ENCODE measurements at places on chromosomes 7 and 10.

DNA sequence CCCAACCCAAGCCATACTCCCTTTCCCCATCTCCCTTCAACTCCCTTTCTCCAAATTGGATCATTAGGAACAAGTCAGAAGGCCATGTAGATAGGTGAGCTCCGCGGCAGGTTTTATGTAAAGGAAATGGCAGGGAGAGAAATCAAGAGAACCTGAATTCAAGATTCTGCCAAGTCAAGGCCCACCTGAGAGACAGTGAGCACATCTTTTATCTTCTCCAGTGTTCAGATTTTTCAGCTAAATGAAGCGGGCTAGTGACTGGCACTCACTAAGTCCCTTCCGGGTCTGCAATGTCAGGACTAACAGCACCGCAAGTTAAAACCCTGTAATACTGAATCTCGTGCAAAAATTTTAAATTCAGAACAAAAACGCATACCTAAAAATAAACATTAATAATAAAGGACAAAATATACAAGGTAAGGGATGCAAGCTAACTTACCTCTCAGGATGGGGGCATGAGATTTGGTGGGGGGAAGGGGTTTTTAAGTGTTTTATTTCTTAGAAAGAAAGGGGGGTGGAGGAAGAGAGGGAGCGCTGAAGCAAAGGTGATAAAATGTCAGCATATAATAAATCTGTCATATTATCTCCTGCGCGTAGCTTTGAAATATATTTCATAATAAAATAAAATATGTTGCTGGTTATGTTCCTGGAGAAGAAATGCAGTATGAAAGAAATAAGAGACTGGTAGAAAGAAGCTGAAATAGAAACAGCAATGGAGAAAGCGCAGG is 17.6 kb downstream of the TCAF1 start:
- DNase-seq, result no peak

DNA sequence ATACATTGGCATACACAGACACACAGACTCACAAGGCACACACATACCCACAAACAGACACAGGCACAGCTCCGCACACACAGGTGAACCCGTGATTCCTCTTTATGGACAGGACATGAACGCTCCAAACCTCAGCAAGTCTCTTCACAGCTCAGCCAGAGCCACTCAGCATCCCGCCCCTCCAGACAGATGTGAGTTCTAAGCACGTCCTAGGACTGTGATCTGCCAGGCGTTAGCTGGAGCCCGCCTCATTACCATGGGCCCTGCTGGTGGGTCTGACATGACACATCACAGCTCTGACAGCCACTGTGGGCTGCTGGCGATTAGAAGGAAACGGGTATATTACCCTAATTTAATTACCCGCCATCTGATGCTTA is 176.7 kb upstream of the PPP2R2D start:
- DNase-seq, result no peak

GRCh38 chr7:35988105-35988504 is 164.9 kb upstream of the EEPD1 start:
- no peak for DNase-seq

- no peak for DNase-seq
These were observed 66.1 kb upstream of the AOAH start for GRCh38 chr7:36790311-36790787.

DNA sequence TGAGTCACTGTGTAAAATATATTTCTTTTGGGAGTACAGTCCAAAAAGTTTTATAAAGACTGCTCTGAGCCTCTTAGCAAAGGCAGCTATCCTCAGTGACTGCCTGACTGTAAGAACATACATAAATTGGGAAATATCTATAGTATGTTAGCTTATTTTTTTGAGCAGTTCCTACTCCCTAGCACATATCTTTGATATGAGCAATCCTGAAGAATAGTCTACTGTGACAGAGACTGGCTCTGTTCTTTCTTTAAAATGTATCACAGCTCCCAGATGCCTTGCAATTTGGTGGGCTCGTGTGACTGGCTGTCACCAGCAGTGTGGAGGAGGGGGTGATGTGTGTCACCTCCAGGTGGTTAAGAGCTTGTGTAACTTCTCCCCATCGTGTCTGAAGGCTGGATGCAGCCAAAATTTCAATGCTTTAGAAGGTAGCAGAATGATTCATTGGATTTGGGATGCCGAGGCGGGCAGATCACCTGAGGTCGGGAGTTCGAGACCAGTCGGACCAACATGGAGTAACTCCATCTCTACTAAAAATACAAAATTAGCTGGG is 47.9 kb downstream of the MTERF1 start:
- DNase-seq, result peak; percentile 25

DNA sequence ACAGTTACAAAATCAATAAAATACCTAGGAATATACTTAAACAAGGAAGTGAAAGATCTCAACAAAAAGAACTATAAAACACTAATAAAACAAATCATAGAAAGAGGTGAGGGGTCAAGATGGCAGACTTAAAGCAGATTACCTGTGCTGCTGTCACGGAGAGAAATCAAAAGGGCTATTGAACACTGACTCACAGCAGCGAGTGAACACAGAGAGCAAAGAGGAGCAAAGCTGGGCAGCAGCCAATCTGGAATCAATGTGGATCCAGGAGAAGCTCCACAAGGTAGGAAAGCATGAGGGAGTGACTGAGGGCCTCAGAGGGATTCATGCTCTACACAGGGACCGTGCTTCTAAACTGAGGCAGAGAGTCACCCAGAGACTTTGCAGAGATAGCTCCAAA is 562.0 kb upstream of the SEMA3D start:
- no peak for DNase-seq

GRCh38 chr7:149772956-149773434 is 393 bp downstream of the ZNF467 start:
- DNase-seq, result peak; percentile 27

GRCh38 chr10:100749309-100750217 is 4.2 kb downstream of the PAX2 start:
- no peak for DNase-seq

GRCh38 chr7:36844374-36844773 is 120.1 kb upstream of the AOAH start:
- DNase-seq, result no peak

DNA sequence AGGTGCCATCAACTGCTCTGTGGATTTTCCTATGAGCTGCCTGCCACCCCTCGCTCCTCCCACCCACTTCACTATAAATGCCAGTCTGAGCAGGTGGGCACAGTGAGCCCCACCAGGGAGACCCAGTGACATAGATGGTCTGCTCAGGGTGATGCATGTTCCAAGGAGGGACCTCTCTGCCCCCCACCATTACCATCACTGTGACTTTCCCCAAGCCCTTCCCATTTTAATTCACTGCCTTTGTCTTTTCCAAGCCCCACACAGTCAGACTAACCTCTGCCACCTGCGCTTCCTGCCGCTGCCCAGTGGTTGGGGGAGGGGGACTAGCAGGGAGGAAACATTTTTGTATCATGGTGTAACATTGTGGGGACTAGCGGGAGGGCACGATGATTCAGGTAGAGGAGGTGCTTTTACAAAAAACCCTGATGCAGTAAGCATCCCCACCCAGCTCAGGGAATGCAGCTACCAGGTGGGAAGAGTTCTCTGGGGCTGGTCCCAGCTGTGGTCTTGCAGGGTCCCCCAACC is 24.6 kb downstream of the PRSS2 start:
- DNase-seq, result no peak

DNA sequence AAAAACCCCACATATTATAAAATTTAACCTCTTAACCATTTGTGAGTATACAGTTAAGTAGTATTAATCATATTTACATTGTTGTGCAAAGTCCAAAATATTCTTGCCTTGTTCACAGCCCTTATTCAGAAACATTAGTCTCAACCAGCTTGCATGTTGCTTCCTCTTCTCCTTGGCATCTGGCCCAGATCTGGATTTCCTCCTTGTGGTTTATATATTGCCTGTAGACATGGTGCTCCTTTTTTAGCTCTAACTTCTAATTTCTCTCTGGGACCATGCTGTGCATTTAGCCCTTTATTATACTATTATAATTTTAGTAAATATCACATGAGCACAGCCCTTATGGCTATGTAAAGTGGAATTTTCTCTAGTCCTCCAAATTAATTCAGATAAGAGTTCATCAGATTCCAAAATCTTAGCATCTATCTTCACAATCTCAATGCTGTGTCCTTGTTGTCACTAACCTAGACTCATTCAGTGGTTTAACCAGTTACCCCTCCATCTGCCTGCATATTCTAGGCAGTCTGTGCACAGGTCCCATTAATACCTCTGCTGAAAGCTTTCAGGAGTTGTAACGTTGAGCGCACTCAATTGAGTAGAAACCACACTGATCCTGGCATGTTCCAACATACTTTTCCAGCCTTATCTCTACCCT is 7.9 kb downstream of the CPED1 start:
- peak; percentile 88 for DNase-seq

- no peak for DNase-seq
These were observed 19.9 kb upstream of the C10orf105 start for GRCh38 chr10:71739358-71739900.

- DNase-seq, result no peak
These were observed 324.4 kb downstream of the GRID1 start for GRCh38 chr10:86042161-86042560.

DNA sequence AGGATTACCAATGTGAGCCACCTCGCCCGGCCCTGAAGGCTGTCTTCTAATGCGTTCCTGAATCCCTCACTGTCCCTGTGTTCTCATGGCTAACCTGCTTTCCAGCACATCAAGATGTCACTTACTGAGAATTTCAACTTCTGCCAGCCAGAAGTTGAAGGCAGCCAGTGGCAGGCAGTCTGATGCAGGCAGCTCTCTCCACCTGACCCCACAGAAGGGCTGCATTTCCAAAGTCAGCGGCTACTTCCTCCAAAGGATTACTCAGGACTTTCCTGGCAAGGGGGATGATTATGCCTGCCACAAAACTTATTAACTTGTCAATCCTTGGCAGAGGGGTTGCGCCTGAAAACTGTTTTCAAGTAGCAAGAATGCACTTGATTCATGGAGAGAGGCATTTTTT is 1219.4 kb downstream of the TYW1 start:
- DNase-seq, result no peak

- DNase-seq, result no peak
These were observed 12.0 kb upstream of the PARP12 start for GRCh38 chr7:140074780-140075179.

- no peak for DNase-seq
These were observed 12.6 kb downstream of the OR9A4 start for GRCh38 chr7:141928845-141929195.

- peak; percentile 95 for DNase-seq
These were observed 11.1 kb downstream of the PRLHR start for GRCh38 chr10:118584181-118584954.

GRCh38 chr10:30853066-30853465 is 178.6 kb downstream of the ZNF438 start:
- no peak for DNase-seq

DNA sequence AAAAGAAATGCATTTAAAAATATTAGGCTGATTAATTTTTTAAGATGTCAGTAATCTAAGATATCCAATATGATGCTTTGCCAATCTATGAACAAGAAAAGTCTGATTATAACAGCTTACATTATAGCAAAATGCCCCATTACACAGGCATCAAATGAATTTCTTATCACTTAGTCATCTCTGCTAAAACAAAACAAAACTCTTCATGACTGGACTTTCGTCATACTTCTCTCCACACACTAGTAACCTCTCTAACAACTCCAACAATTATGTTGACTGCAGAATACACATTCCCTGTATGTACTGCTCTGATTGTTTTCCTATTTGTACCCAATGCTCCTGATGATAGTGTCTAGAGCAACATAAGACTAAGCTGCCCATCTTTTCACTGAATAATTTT is 3.8 kb upstream of the MKI67 start:
- peak; percentile 62 for DNase-seq

DNA sequence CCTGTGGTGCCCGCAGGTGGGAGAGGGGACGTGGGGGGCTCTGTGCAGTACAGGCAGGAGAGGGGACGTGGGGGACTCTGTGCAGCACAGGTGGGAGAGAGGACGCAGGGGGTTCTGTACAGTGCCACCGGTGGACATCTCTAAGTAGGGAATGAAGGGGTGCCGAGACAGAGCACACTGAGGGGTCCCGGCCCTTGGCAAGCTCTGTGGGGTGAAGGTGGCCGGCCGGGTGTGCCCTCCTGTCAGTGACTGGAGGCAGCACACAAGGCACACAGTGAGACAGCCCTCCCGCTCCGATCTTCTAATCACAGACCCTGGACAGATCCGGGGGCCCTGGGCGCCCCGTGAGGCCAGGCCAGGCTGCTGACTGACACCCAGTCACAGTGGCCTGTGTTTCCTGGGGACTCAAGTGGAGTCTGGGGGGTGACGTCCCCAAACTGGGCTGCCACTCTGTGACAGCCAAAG is 11.2 kb downstream of the GPR146 start:
- DNase-seq, result no peak

All from GM23248 (cell line).